H1 (cell line): ENCODE measurements at places on chromosomes 3 and 15.

DNA sequence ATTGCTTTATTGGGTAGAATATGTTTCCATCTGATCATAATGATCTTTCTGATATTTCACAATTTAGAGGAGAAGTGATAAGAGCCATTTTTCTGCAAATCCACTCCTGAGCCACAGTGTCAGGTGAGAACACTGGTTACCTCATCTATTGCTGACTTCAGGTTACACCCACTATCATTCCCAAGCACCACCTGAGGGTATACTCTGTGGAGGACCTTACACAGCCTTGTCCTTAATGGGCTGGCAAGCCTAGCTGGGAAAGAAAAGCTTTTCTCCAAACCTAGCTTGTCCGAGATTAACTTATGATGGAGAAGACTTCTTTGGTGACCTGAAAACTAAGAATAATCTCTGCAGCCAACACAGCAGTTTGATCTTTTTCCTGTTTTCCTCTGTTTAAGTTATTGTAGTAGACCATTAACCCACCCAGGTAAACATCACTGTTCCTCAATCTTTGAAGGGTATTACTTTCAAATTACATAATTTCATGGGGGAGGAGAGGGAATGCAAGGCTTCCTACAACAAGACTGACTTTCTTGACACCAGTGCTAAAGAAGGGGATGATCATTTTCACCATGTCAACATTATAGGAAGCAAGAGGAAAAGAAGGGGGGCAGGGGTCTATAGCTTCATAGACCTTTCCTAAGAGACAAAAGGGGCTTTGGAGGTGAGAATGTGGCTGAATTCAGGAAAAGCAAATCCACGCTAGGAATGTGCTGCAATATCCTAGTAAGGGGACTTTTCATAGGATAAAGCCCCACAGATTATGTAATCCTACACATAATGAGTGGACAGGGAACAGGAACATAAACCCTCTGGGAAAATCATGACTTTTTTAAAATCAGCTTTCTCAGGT, 1.7 kb downstream of the NCEH1 start:
- DNase-seq, result no peak

GRCh38 chr3:86991840-86992435, 989 bp upstream of the VGLL3 start:
- DNase-seq, result no peak

DNA sequence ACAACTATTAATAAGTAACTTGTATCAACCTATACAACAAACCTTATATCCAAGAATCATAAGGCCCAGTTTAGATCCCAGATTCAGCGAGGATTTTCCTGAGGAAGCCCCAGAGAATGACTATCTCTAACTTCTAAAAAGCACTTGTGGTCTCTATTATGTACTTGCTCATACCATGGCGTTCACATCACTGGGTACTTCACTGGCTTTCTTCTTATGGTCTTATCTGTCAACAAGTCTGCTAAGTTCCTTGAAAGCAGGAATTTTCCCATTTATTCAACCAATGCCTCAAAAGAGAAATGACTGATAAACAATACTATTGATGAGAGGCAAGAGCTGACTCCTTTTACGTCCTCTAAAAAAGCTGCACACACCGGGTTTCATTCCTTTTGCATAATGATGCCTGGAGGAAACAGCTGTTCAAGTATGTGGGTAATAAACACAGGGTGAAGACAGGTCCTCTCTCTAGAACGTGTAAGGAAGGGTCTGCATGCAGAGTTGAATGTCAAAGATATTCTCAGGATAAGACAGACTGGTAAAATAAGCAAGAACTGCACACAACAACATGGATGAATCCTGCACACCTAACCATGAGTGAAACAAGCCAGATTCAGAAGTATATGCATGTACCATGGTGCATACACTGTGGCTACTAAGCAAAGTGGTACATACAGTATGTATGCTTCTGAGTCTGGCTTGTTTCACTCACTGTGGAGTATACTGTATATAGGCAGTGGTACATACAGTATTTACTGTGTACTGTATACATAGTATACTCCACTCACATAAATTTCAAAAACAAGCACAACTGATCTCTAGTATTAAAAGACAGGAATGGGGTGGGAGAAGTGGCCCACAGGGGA, 408.7 kb downstream of the SHQ1 start:
- DNase-seq, result no peak

DNA sequence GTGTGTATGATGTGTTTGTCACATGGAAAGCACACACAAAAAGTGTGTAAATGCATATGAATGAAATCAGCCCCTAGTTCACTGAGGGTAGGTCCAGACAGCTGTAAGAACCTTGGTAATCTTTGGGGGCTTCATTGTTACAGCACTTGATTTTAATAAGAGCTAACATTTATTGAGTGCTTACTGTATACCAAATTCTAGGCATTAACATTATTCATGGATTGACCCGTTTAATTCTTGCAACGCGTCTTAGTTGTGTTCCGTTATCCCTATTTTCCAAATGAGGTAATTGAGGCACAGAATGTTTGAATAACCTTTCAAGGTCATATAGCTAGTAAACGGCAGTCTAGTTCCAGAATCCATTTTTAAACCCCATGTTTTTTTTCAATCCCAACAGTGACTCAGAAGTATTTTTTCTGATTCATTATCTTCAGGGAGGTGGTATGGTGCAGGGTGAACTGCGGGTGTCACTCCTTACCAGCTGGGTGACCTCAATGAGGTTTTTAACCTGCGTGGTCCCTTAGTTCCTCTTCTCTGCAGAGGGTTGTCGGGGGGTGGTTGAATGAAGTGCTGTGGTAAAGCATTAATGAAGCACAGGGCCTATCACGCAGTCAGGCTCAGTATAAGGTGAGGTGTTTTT, 14.2 kb downstream of the RAB8B start:
- DNase-seq, result no peak

DNA sequence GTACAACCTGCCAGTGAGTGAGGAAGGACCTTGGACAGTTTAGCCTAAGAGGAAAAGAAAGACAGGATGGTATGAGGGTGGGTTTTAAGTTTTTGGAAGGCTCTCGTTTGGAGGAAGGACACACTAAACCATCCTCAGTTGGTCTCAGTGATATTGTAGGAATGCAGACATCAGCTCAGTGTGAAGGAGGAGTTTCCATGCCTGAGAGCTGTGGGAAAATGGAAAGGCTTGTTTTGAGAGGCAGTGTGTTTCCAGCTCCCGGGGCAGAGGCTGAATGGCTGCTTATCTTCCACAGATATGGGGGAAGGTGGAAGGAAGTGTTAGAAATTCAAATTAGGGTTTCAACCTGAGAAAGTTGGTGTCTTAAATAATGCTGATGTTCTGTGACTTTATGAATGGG, 89.6 kb upstream of the MYZAP start:
- no peak for DNase-seq

DNA sequence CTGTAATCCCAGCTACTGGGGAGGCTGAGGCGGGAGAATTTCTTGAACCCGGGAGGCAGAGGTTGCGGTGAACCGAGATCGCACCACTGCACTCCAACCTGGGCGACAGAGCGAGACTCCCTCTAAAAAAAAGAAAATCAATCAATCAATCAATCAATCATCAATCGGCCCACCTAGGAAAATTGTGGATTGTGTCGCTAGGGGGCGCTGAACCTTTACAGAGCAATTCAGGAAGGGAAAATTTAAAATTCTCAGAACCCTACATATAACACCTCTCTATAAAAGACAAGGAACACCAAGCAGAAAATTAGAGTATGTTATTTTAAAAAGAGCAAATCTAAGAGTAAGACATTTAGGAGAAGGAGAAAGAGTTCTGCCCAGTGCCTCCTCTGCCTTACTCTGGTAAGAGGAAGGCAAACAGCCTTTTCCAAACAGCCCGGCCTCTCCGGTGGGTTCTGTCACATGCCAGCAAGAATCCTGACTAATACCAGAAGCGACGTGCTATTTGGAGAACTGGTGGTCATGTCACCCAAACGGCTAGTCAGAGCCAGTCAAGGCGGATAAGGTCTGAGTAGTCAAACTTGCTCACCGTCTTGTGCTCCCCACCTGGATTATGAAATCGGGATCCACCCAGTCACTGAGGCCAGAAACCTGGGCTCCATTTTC, 22.3 kb upstream of the SMCO1 start:
- DNase-seq, result no peak

- DNase-seq, result no peak
These were observed 468 bp downstream of the UBP1 start for GRCh38 chr3:33439546-33440327.

- DNase-seq, result no peak
These were observed 75.2 kb downstream of the NEK10 start for GRCh38 chr3:27293939-27294338.

DNA sequence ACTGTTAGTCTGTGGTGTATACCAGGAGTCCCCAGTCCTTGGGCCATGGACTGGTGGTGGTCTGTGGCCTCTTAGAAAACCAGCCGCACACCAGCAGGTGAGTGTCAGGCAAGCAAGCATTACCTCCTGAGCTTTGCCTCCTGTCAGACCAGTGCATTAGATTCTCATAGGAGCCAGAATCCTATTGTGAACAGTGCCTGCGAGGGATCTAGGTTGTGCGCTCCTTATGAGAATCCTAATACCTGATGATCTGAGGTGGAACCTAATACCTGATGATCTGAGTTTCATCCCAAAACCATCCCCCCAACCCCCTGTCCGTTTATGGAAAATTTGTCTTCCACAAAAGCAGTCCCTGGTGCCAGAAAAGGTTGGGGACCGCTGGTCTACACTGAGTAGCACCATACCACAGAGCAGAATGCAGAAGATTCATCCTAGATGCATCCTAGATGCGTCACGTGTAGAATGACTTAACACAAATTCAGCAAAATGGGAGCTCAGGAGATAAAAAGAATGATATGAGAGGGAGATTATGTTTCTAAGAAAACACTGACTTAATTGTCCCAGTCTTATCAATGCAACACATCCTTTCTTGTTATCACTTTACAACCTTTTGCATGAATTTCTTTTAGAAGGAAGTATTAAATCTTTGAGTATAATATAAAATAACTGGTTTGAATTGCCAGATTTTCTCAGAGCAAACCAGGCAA, 28.5 kb downstream of the SELENOT start:
- DNase-seq, result no peak

- DNase-seq, result no peak
These were observed 108.6 kb upstream of the LRRFIP2 start for GRCh38 chr3:37283011-37283410.

GRCh38 chr3:123667784-123668183, 82.9 kb upstream of the HACD2 start:
- DNase-seq, result no peak

DNA sequence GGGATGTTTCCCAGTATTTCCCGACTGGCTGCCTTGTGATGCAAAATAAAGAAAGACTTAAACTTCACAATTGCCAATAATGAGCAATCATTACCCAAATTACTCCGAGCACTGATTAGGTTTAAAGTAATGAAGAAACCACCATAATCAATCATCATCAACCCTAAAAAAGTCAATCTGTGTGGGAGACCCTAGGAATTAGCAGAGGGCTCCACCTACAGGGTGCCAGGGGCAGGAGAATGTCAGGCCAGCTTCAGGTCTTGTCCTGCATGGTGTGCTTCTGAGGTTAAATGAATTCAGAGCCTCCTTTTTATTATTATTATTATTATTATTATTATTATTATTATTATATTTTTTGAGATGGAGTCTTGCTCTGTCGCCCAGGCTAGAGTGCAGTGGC, 478.0 kb upstream of the ARRDC4 start:
- DNase-seq, result peak; percentile 48

DNA sequence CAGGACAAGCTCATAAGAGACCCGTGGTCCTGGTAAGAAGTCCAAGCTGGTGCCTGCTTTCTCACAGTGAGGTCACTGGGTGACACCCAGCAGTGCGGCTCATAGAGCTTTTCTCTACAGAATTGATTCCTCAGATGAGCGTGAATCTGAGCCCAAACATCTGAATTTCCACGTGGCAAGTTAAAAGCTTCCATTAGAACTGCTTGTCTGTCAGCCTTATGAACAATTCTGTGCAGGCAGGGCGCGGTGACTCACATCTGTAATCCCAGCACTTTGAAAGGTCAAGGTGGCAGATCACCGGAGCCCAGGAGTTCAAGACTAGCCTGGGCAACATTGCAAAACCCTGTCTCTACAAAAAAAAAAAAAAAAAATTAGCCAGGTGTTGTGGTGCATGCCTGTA, 113.1 kb upstream of the ABHD17C start:
- DNase-seq, result no peak

GRCh38 chr15:62052713-62053112, 7.5 kb downstream of the VPS13C start:
- no peak for DNase-seq

- no peak for DNase-seq
These were observed 22.2 kb upstream of the ZNF710 start for GRCh38 chr15:89978914-89979313.

- no peak for DNase-seq
These were observed 43.8 kb downstream of the ZNF710 start for GRCh38 chr15:90044916-90045371.
